ENCODE measurements at places on chromosomes 2 and 18. TPM values are rescaled to one million over a fixed set of nuclear protein-coding genes. Genes with fewer than 3 reads are reported as not detected.
A peak's percentile ranks its signal among the peaks of the same experiment; 100 is the strongest.

Gene LYG1
- 0.56 TPM for total RNA-seq

Gene SULT1C4
- total RNA-seq = 28.3 TPM

Gene ORC2
- 23.2 TPM for total RNA-seq

Gene TUBB8B
- total RNA-seq = not detected

Gene DYSF
- 3.2 TPM for total RNA-seq

Gene FHL2
- total RNA-seq = 467 TPM

DNA sequence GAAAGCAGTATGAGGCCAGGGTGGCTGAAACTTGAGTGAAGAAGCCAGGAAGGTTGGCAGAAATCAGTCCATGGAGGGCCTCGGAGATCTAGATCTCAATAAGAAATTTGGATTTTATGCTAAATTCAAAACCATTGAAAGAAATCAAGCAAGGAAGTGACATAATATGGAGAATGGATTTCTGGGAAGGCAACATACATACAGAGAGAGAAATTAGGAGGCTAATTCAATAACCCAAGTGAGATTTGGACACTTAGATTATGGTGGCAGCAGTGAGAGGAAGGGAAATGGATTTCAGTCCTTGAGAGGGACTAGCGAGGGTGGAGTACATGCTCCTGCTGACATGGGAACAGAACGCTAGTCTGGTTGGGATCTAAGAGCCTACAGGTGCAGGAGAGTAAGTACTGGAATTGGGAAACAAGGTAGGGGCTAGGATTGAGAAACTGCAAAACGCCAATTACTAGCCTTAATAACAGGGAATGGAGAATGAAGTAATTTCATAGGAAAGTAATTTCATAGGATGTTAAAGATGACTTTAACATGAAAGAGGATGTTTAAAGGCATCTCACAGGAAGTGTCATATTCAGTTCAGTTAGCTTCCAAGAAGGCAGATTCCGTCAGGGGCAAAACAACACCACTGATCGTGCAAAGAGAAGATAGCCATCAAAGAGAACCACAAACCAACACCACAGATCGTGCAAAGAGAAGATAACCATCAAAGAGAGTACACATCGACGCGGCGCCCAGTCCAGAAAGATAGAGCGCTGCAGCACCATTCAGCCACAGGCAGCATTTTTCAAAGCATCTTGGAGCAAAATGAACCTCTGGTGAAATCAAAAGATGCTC, 27.2 kb downstream of the CDKL4 start:
- DNase-seq = no peak

DNA sequence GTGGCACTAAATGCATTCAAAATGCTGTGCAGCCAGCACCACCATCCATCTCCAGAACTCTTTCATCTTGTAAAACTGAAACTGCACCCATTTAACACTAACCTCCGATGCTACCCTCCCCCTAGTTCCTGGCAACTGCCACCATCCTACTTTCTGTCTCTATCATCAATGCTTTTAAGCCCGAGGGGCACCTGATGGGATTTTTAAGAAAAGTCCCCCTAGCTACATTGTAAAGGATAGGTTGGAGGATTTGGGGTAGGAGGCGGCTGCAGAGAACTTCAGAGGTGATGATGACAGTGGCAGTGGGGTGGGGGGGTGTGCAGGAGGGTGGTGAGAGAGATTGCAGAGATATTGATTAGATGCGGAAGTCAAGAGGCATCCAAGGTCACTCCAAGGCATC, 10.8 kb upstream of the YWHAQ start:
- no peak for DNase-seq

- no peak for DNase-seq
Observed at GRCh38 chr2:236033462-236033861, 134.7 kb downstream of the GBX2 start.

Gene MEP1B
- not detected for total RNA-seq

Gene LCT
- not detected for total RNA-seq

Gene RTKN
- 11.5 TPM for total RNA-seq

DNA sequence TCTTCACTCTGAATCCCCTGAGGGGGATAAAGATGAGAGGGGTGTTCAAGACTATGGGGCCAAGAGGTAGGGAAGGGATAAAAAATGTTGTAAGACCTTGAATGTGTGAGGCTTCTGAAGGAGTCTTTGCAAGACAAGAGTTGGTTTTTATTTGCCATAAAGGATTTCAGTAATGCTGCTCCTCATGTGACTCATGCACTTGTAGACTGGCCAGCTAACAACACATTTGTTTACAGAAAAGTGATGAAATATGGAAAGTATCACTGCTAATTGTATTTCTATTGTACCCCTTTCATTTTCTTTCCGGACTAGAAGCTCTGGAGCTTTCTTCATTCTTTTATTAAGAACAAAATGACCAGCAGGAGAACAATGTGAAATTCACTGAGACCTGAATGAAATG, 782.1 kb downstream of the EPHA4 start:
- no peak for DNase-seq

DNA sequence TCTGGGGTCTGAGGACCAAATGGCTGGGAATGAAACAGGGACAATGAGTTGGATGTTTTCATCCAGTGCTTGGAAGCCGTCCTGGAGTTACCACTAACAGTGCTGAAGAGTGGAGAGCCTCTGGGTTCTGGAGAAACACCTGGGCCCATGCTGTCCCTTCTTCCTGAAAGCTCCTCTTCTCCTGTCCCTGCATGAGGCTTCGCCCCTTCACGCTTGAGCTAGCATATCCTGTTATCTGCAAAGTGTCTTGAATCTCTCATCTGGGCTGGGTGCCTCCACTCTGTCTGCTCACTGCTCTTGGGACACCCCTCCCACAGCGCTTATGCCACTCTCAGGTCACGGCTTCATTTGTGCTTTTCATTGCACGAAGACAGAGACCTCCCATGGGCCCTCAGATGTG, 154.5 kb downstream of the MYCN start:
- no peak for DNase-seq

Gene STK16
- 18.8 TPM for total RNA-seq

Gene MOCOS
- 14.3 TPM for total RNA-seq

GRCh38 chr2:232455426-232456255, at the start of gene ALPI:
Gene ALPI (plus strand): TSS chr2:232456153. CDS start chr2:232456200, 47 bp downstream.
- no peak for DNase-seq

DNA sequence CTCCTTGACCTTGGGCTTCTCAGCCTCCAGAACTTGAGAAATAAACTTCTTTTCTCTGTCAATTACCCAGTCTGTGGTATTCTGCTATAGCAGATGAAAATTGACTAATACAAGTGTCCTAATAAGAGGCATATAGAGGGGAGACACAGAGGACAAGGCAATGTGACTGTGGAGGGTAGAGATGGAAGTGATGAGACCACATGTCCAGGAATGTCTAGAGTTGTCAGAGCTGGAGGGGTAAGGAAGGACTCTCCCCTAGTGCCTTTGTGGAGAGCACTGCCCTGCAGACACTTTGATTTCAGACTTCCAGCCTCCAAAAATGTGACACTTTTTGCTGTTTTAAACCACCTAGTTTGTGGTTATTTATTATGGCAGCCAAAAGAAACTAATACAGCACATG, 74.4 kb downstream of the ACKR3 start:
- no peak for DNase-seq

DNA sequence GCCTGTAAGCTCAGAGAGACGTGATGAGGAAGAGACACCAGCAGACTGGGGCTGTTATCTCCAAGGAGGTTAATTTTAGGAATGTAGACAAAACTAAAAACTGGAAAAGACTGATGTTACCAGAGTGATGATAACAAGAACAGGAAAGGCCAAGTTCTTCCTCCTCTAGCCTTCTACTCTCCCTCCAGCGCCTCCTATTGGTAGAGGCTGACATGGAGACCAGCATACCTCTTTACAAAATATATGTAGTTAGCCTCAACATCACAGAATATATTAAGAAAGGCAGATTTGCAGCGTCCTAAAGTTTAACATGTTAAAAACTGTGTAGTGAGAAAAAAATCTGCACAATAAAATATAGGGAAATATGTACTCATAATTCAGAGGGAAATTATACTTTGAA, 66.0 kb downstream of the TCF4 start:
- peak; percentile 34 for DNase-seq

Measured in ovary (tissue), 10 donors.